GM23248 (cell line): ENCODE measurements at places on chromosomes 12 and 14.

GRCh38 chr12:55499231-55499630 is 7.1 kb downstream of the OR6C68 start:
- no peak for DNase-seq
- H3K36me3 ChIP-seq = no peaks in the 10 kb centered on the region
- H3K4me3 ChIP-seq = no peak overlapping the region
- no peaks in the 10 kb centered on the region for H3K4me1 ChIP-seq
- no peak overlapping the region for H3K27ac ChIP-seq
- H3K27me3 ChIP-seq = no peaks in the 10 kb centered on the region

- H3K4me3 ChIP-seq = no peak overlapping the region
- H3K4me1 ChIP-seq = no peaks in the 10 kb centered on the region
- H3K36me3 ChIP-seq = no peaks in the 10 kb centered on the region
- H3K27ac ChIP-seq = no peak overlapping the region
Measured at GRCh38 chr14:49134940-49135339, 451.2 kb downstream of the RPS29 start.

DNA sequence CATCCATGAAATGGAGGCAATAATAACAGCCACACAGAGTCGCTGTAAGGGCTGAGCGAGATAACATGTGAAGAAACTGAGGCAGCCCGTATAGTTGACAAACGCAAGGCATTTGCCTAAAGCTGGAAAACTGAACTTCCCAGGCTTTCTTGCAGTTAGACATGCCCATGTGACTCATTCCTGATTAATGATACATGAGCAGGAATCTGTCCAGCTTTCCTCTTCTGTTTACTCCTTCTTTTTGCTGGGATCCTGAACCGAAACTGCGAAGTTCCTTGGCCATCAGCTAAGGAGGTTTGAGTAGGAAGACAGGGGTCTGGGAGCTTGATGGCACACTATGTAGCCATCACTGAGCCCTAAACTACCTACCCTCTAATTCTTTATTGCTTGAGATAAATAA is 52.2 kb downstream of the ST8SIA1 start:
- H3K4me3 ChIP-seq = peak overlapping the region; percentile 66
- DNase-seq = peak; percentile 92
- no peaks in the 10 kb centered on the region for H3K27me3 ChIP-seq

DNA sequence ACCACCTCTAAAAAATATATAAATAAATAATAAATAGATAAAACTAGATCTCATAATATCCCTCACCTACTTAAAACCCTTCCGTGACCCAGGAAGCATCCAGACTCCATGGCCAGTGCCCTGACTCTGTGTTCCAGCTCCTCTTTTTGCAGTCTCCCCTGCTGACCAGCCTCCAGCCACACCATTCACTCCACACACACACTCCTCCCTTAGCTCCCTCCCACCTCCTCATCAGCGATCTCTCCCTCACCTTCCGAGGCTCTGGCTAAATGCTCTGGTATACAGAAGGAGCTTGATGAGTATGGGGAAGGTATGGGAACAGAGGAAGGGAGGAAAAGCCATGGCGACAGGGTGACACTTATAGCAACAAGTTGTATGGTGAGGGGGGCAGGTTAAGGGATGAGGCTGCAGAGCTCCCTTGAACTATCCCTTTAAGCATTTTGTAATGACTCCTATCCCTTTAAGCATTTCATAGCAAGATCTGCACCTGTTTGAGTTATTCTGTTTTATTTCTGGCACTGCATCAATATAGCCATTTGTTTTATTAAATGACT is 26.1 kb upstream of the EIF4B start:
- DNase-seq = no peak
- H3K36me3 ChIP-seq = no peaks in the 10 kb centered on the region
- no peaks in the 10 kb centered on the region for H3K27me3 ChIP-seq
- H3K27ac ChIP-seq = no peak overlapping the region
- no peak overlapping the region for H3K4me3 ChIP-seq

GRCh38 chr14:102235275-102235897 is 69.6 kb downstream of the MOK start:
- no peak overlapping the region for H3K4me3 ChIP-seq
- peaks cover 9% of the 10 kb centered on the region; the same call in 1 of the 2 replicates for H3K36me3 ChIP-seq
- no peak overlapping the region for H3K27ac ChIP-seq
- peak; percentile 87 for DNase-seq
